Aorta (tissue), 5 donors: ENCODE measurements at places on chromosomes 6 and 20. TPM values are rescaled to one million over a fixed set of nuclear protein-coding genes. Genes with fewer than 3 reads are reported as not detected.

DNA sequence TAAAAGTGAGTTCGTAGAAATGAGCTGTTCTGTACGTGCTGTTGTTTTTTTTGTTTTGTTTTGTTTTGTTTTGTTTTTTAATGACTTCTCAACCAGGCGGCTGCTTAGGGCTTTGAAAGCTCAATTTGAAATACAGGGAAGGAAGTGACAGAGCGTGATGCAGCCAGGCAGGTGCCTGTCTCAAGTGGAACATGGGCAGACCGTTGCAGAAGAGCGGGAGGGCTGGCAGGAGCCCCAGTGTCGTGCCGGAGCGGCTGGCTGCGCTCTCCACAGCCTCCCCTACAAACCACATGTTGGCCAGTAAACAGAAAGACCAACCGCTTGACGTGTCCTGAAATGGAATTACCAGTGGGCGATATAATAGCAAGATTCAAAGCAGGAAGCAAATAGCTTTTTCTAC, 164.9 kb upstream of the RREB1 start:
- no peak for DNase-seq

DNA sequence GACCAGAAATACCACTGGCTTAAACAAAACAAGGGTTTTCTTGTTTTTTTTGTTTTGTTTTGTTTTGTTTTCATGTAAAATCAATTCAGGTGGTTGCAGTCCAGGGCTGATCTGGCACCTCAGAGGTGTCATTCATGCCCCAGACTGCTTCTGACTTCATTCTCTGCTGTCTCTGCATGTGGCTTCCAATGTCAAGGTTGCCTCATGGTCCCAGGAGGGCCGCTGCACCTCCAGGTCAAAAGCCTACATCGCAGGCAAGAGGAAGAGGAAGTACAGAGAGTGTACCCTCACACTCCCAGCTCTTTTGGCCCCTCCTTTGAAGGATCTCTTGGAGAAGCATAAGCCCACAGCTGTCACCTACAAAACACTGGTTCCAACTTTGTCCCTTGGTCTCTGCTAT, 1.4 kb upstream of the BTN3A1 start:
- no peak for DNase-seq

GRCh38 chr6:96450082-96450769, 71.4 kb upstream of the UFL1 start:
- DNase-seq, result no peak

- no peak for DNase-seq
These were observed 4.5 kb upstream of the COL9A3 start for GRCh38 chr20:62812181-62812906.

DNA sequence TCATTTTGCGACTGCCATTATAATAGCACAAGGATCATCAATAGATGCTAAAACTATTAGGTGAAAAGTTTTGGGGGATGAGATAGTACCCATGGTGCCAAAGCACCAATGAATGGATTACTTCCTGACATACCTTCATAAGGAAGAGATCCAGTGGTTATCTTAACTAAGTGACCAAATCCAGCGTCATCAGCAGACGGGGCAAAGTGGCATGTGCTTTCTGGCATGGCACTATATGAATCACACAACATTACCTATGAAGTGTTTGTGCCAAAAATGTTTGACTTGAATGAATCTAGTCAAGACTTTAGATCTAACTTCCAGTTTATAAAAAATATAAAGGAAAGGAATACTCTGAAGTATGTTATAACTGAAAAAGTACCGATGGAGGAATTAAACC, 10.8 kb downstream of the TRIM26 start:
- no peak for DNase-seq

- no peak for DNase-seq
These were observed 163.5 kb upstream of the MANEA start for GRCh38 chr6:95413789-95414188.

DNA sequence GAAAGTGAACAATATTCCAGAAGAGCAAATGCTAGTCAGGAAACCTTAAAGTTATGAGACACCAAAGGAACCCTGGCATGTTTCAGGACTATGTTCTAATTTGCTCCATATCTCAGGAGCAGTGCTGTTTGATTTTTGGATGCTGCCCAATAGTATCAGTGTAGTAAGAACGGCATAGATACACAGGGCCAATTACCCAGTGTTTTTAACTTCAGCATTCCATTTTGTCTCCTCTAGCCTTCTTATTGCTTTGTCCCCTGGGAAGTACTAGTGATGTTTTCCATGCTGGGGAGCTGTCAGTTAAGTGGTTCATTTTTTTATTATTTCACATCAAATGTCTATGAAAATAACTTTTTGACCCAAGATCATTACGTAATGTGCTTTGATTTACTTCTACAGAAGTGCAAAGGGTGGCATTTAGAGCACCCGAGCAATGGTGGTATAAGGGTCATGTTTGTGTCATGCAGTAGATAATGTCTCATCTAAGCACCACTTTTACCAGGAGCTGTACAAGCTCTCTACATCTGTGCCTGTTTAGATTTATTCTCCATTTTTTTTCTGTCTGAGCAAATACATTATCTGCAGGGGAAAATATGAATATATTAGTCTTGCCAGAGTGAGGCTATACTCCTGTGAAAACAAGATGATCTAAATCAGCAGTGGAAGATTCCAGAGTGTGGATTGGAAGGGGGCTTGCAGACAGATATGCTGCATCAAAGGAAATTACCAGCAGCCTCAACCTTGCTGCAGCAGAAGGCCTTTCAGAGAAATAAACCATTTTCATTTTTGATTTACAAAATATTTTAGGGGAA, 198.8 kb upstream of the OPRM1 start:
- no peak for DNase-seq

GRCh38 chr6:167290786-167291622, at the start of gene UNC93A:
Gene UNC93A (plus strand): TSS chr6:167291315. CDS start chr6:167291490, 175 bp downstream.
- DNase-seq, result no peak

DNA sequence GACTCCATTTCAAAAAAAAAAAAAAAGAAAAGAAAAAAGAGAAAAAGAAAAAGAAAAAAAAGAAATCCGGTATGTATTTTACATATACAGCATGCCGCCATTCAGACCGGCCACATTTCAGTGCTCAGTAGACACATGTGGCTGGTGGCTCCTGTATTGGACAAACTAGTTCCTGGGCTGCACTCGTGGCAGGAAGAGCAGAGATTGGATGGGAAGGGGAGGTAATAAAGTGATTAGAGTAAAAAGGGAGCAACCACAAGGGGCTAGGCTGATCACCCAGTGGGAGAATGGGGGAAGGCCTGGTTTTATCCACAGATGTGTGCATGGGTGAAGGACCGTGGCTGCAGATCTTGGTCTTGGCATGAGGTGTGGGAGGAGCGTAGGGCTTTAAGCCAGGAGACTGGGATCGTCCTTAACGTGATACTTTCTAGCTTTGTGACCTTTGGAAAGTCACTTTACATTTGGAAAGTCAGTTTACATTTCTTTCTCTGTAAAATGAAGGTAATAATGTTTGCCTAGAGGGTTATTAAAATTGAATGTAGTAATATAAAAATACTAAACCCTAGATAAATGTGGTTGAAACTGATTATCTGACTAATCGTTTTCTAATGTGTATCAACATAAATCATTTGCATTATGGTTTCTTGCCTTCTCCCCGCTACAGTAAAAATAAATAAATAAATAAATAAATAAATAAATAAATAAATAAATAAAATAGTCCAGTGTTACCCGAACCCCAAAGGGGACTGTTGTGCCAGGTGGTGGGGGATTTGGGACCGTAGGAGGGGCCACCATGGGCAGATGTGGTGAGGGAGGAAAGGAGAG, 869 bp upstream of the TRIM15 start:
- DNase-seq, result no peak

- peak; percentile 33 for DNase-seq
These were observed 24.9 kb downstream of the TGM2 start for GRCh38 chr20:38139977-38140753.

DNA sequence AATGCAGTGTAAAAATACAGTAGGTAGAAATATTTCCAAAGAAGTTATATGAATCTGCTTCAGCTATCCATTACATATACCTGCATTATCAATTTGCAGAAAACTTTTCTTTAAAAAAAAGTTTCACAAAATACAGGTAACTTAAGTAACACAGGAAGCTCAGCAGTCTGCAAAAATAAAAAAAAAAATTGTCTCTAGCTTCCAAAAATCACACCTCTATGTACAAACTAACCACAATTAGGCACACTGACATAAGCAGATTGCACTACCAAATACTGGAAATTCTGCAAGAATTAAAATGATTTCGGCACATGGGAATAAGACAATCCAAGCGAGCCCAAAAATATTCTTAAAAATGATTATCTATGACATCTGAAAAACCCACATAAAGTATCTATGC, 41.2 kb downstream of the ME1 start:
- no peak for DNase-seq

DNA sequence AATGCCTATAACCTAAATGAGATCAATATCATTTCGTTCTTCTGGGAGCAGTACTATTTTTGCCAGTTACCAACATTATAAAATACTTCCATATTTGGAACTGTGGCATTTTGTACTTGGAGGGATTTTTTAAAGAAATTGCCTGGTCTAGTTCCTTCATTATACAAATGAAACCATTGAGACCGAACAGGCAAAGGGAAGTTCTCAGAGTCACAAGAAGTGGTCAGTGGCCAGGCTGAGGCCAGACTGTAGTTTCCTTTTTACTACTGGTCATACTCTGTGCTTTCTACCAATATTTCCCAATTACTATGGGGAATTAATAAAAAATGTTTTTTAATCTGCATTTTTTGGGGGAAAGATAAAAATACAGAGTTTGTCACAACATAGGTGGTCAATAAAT, 332.0 kb downstream of the NRN1 start:
- DNase-seq, result no peak

GRCh38 chr20:57030611-57031600, 235.5 kb downstream of the BMP7 start:
- DNase-seq, result no peak

- DNase-seq, result no peak
These were observed 38.8 kb downstream of the RCAN2 start for GRCh38 chr6:46452312-46452917.

- DNase-seq, result no peak
These were observed 9.7 kb downstream of the SNAP25 start for GRCh38 chr20:10228330-10228729.

DNA sequence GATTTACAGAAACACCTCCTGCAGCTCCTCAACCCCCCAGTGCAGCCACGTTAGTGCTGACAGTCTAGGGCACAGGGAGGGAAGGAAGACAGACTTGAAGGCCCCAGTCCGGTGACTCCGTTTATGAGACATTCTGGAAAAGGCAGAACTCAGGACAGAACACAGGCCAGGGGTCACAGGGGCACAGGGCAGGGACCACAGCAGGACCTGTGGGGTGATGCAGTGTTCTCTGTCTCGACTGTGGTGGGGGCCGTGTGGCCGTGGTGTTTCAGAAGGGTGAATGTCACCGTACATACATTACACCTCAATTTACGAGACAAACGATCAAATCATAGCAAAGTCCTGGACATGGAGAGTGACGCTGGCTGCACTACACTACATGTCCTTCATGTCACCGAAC, 11.3 kb downstream of the BHLHE23 start:
- DNase-seq, result no peak

DNA sequence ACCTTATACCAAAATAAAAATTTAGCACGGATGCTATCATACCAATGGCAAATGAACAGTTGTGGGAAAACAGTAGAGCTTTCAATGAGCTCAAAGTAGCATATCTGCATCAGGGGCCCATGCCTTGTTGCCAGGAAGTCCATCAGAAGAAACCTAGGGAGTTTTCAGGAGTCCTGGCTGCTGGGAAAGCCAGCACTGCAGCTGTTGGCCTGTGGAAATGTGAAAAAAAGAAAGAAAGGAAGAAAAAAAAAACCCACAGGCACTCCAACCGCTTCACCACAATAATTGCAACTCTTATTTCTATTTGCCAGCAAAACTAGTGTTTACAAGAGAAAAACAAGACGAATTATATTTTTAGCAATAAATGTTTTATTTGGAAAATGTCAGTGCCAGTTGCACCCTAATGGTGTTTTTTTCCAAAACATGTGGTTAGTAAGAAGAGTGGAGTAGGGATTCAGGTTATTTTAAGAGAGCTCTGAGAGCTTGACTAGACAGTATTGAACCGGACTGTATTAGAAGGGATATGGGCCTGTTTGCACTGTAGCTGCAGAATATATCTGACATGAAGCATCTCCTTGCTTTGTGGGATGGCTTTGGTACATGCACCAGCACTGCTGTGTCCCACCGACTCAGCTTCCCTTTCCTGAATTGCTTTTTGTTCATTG, 137.3 kb downstream of the CCDC170 start:
- DNase-seq, result no peak

DNA sequence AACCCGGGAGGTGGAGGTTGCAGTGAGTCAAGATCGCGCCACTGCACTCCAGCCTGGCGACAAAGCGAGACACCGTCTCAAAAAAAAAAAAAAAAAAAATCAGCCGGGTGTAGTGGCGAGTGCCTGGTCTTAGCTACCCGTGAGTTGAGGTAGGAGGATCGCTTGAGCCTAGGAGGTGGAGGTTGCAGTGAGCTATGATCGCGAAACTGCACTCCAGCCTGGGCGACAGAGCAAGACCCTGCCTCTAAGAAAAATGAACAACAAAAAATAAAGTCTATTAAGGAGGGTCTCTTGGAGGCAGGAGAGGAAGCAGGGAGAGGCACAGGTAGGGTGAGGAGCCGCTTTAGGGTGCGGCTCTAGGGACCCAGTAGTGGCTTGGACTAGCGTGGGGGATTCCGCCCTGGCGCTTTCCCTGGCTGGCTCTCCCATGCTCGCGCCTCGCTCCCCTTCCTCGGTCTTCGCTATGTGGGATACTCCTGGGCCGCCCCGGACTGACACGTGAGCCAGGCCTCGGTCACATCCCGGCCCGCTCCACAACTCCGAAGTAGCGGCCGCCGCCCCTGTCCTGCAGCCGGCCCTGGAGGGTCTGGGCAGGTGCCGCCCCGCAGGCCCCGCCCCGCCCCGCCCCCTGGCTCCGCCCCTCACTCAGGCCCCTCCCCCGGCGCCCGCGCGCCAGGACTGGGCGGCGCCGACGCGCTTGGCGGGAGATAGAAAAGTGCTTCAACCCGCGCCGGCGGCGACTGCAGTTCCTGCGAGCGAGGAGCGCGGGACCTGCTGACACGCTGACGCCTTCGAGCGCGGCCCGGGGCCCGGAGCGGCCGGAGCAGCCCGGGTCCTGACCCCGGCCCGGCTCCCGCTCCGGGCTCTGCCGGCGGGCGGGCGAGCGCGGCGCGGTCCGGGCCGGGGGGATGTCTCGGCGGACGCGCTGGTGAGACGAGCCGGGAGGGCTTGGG, at the start of gene MYBL2:
MYBL2 (plus strand) TSS at position 739 of the 953 bp plus-strand sequence; CDS start at position 909, 170 bp downstream.
- DNase-seq, result peak; percentile 81

SESN1 gene
- 26.1 TPM for total RNA-seq

PHACTR1 gene
- 33.9 TPM for total RNA-seq

SLC17A1 gene
- not detected for total RNA-seq

ZBTB2 gene
- 10.4 TPM for total RNA-seq
